Stomach (tissue), 19 donors: ENCODE measurements at places on chromosomes 3 and 15.

DNA sequence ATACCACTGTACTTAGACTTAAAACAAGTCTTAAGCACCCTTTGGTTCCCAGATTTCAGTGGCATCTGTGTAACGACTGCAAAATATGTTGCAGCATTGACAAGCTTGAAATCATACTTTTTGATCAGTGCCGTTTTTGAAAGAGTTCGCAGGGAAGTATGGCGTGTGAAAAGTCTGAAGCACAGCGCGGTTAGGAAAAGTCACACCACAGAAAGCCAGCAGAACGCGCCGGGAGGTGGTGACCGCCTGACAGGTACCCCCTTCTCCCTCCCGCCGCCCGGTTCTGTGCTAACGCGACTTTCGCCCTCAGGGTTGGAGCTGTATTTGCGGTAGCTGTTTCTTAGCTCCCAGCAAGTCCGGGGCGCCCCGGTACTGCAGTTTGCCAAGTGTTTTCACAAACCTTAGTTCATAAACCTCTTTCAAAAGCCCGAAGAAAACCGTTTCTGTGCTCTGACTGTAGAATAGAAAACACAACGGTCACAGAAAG lies 481 bp upstream of the CRYBG3 start:
- peaks cover 40% of the 10 kb centered on the region for H3K4me1 ChIP-seq
- no peaks in the 10 kb centered on the region for H3K36me3 ChIP-seq
- H3K27ac ChIP-seq = peak overlapping the region; percentile 93
- H3K4me3 ChIP-seq = peak overlapping the region; percentile 65

DNA sequence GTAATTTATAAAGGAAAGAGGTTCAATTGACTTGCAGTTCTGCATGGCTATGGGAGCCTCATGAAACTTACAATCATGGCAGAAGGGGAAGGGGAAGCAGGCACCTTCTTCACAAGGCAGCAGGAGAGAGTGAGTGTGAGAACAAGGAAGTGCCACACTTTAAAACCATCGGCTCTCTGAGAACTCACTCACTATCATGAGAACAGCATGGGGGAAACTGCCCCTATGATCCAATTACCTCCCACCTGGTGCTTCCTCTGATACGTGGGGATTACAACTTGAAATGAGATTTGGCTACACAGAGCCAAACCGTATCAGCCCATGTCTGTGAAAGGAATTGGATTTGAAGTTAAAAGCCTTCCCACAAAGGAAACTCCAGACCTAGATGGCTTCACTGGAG lies 39.1 kb downstream of the TKT start:
- no peaks in the 10 kb centered on the region for H3K27me3 ChIP-seq
- no peak overlapping the region for H3K4me3 ChIP-seq
- no peak overlapping the region for H3K27ac ChIP-seq

DNA sequence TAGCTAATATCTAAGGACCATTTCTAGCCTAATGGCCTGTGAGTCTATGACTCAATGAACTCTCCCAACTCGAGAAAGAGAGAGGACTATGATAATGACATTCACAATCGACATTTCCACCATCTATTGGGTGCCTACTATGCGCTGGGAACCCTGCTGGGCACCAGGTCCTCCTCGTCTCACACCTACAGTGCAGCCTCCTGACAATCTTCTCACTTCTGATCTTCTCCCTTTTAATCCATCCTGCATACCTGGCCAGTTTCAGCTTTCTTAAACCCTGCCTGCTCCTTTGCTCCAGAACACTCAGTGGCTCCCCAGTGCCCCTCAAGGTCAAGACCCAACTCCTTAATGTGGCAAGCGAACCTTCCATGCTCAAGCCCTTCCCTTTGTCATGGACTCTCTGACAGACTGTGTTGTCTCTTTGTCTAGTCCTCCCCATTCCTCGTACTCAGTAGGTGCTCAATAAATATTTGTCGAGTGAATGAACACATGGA lies 3.5 kb upstream of the SLC6A1 start:
- H3K27ac ChIP-seq = no peak overlapping the region
- no peak for DNase-seq
- no peaks in the 10 kb centered on the region for H3K36me3 ChIP-seq
- peaks cover 18% of the 10 kb centered on the region for H3K4me1 ChIP-seq
- no peak overlapping the region for H3K4me3 ChIP-seq

GRCh38 chr15:51046799-51047449 lies 47.8 kb downstream of the TNFAIP8L3 start:
- H3K27ac ChIP-seq = peak overlapping the region; percentile 27
- no peaks in the 10 kb centered on the region for H3K36me3 ChIP-seq
- H3K27me3 ChIP-seq = no peaks in the 10 kb centered on the region
- H3K4me3 ChIP-seq = no peak overlapping the region
